ENCODE measurements at places on chromosomes 12 and 14. TPM values are rescaled to one million over a fixed set of nuclear protein-coding genes. Genes with fewer than 3 reads are reported as not detected.

The FOXG1 gene
- total RNA-seq, result 0.15 TPM

The DHRS2 gene
- total RNA-seq, result 6.4 TPM

The C1S gene
- total RNA-seq, result 54.8 TPM

The NKX2-1 gene
- total RNA-seq, result not detected

The OTX2 gene
- total RNA-seq, result not detected

The LRRC23 gene
- 18.3 TPM for total RNA-seq

The TMTC1 gene
- 0.05 TPM for total RNA-seq

The ATN1 gene
- total RNA-seq, result 75.4 TPM

The TMEM119 gene
- total RNA-seq, result 0.06 TPM

All from A549 treated with Mapracorat at 1 μM for 4 hours (cell line).